ENCODE measurements at places on chromosomes 11 and 22.

- H3K4me3 ChIP-seq = no peak overlapping the region
- H3K27me3 ChIP-seq = no peaks in the 10 kb centered on the region
- no peaks in the 10 kb centered on the region for H3K36me3 ChIP-seq
- H3K27ac ChIP-seq = no peak overlapping the region
- DNase-seq = no peak
Measured at GRCh38 chr11:17603056-17603825, 56.2 kb downstream of the OTOG start.

GRCh38 chr22:50148991-50149721 lies 21.4 kb upstream of the PANX2 start:
- H3K4me3 ChIP-seq = no peak overlapping the region
- no peaks in the 10 kb centered on the region for H3K36me3 ChIP-seq
- peak; percentile 78 for DNase-seq
- H3K4me1 ChIP-seq = peaks cover 4% of the 10 kb centered on the region
- H3K27me3 ChIP-seq = no peaks in the 10 kb centered on the region

DNA sequence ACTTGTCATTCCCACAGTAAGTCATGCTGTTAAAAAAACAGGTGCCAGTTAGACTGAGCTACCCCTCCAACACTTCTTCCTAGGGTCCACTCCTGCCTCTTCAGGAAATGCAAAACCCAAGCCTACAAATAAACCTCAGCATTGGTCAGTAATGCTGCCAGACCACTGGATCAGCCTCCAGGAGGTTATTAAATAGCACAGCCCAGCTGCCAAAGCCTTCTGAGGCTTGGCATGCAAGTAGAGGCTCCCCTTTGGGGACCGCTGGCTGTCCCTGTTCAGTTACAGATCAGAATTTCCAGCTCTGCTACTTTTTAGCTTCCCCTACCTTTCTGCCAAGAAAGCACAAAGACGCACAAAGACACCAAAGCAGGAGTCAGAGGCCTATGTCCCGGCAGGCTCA lies 33.3 kb downstream of the ABTB2 start:
- no peak overlapping the region for H3K27ac ChIP-seq
- no peaks in the 10 kb centered on the region for H3K36me3 ChIP-seq
- H3K27me3 ChIP-seq = peaks cover 8% of the 10 kb centered on the region
- no peak for DNase-seq
- H3K4me3 ChIP-seq = no peak overlapping the region
- no peaks in the 10 kb centered on the region for H3K4me1 ChIP-seq

- no peak for DNase-seq
- no peaks in the 10 kb centered on the region for H3K4me1 ChIP-seq
- H3K36me3 ChIP-seq = no peaks in the 10 kb centered on the region
- no peak overlapping the region for H3K27ac ChIP-seq
- H3K4me3 ChIP-seq = no peak overlapping the region
Measured at GRCh38 chr11:87712802-87713202, 462.4 kb downstream of the RAB38 start.

GRCh38 chr11:3344327-3345174 lies 34.4 kb downstream of the ZNF195 start:
- peaks cover 34% of the 10 kb centered on the region for H3K27me3 ChIP-seq
- H3K4me1 ChIP-seq = no peaks in the 10 kb centered on the region
- DNase-seq = no peak
- H3K27ac ChIP-seq = no peak overlapping the region

DNA sequence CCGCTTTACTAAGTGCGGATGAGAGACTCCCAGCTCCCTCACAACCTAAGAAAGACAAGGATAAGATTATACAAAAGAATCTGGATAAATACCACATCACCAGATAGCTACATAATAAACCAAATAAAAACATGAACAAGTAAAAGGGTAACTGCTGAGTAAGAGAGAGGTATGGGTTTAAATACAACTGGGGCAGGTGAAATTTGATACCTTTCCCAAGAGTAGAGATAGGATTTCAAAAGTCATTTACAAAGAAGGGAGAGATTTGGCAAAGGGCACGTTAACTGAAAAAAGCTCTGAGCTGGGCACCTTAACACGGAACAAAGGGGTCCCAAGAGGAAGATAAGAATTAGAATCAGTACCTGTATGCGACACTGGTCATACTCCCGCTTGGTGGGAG lies 1.7 kb downstream of the UBXN1 start:
- H3K36me3 ChIP-seq = peaks cover 38% of the 10 kb centered on the region
- H3K4me3 ChIP-seq = peak overlapping the region; percentile 90
- DNase-seq = no peak

GRCh38 chr11:61004761-61005181 lies 33.3 kb downstream of the CD6 start:
- peak overlapping the region; percentile 90 for H3K27ac ChIP-seq
- peak; percentile 69 for DNase-seq
- H3K36me3 ChIP-seq = peaks cover 72% of the 10 kb centered on the region
- H3K4me3 ChIP-seq = peak overlapping the region; percentile 67
- peaks cover 87% of the 10 kb centered on the region for H3K4me1 ChIP-seq
- no peaks in the 10 kb centered on the region for H3K27me3 ChIP-seq

DNA sequence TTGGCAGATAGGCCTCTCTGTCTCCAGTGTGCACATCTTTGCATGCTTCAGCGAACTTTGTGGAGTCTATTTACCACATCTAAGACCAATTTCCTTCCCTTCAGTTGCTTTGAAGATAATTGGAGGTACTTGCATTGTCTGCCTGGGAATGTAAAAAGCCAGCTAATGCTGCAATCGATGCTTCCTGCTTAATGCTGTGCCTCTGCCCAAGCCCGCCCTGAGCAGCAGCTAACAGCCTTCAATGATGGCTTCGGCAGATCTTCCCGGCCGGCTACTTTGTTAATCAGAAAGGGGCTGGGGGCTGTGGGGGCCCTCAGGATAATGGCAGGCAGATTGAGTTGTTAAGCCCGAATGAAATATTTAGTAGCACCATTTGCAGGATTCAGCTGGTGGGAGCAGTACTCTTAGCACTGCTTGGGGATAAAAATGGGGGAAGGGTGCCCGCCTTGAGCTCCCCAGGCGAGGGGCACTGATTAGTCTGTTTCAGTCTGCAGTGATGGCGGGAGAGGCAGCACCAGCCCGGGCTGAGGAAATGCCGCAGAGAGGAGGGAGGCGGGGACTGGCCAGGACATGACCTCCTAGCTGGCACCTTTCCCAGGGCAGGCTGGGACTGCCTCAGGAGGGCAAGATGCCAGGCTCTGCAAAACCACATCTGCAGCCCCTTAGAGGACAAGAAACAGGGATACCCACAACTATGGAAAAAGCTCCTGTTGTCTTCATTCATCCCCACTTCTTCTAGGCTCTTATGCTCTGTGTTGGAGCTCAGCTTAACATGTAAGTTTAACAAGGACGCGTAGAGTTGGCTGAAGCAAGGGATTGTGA lies 460.0 kb downstream of the BUD13 start:
- no peak overlapping the region for H3K4me3 ChIP-seq
- no peaks in the 10 kb centered on the region for H3K4me1 ChIP-seq
- DNase-seq = no peak
- no peaks in the 10 kb centered on the region for H3K36me3 ChIP-seq
- peaks cover 2% of the 10 kb centered on the region for H3K27me3 ChIP-seq
- no peak overlapping the region for H3K27ac ChIP-seq

All from activated CD4-positive, alpha-beta T cell treated with anti-CD3 and anti-CD28 coated beads, Interleukin-2, amount 10 ng/mL, durations not matched to agents 7 days and 5 days (primary cell).